ENCODE measurements at places on chromosomes 16 and 17.

DNA sequence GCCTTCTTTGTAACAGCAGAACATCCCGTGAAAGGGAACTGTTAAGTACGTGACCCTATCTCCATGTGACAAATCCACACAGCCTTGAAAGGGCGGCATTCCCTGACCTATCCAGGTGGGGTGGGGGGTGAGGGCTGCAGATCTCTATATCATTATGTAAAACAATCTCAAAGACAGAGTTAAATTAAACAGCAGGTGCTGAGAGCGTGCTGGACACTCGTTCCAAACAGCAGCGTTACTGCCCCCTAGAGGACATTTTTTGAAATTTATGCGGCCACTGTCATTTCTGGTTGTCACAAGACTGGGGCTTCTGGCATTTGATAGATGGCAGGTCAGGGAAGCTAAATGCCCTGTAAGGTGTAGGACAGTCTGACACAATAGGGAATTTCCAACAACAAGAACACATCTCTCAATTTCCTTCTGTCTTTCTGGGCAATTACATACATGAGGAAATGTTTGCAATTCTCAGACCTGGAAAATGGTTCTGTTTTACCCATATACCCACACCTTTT, 6.7 kb upstream of the SLC25A39 start:
- peak; percentile 85 for DNase-seq

DNA sequence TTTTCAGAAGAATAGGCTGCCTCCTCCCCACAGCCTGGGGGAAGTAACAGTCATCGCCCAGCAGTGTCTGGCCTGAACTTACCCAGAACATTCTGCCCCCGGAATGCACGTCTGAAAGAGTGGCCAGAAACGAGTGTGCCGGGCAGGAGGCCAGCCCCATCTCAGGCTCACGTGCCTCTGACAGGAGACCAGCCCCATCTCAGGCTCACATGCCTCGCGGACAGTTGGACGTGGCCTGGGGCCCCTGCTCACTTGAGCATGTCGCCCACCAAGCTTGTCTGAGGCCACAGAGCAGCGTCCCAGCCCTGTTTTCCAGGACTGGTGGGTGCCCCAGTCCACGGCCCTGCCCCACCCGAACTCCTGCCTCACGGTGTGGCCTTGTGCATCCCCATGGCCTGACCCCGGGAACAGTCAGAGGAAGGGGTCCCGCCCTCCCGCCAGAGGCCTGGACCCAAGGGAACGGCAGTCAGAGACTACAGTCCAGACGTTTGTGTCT, 16.3 kb upstream of the CDH15 start:
- DNase-seq: peak; percentile 28

- DNase-seq: no peak
Observed at GRCh38 chr17:29433541-29433940, 43.4 kb downstream of the TAOK1 start.

GRCh38 chr17:65984299-65984698, 207.6 kb downstream of the CEP112 start:
- no peak for DNase-seq

GRCh38 chr16:4859900-4860255, 12.6 kb downstream of the UBN1 start:
- DNase-seq: no peak

DNA sequence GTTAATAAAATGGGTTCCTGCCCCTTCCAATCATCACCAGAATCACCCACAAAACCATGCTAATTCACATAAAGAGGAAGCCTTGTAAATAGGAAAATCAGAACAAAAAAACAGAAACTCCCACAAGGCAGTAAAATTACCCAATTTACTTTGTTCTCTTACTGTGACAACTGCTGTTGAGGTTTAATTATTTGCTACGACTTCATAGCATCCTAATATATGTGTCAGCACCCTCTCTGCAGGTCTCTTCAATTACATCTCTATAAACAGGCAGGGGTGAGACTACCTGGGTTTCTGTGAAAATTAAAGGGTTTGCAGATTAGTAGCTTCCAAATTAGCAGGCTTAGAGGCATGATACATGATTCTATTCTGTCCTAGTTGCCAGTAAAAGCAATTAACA, 2.7 kb downstream of the WDR59 start:
- DNase-seq: no peak

DNA sequence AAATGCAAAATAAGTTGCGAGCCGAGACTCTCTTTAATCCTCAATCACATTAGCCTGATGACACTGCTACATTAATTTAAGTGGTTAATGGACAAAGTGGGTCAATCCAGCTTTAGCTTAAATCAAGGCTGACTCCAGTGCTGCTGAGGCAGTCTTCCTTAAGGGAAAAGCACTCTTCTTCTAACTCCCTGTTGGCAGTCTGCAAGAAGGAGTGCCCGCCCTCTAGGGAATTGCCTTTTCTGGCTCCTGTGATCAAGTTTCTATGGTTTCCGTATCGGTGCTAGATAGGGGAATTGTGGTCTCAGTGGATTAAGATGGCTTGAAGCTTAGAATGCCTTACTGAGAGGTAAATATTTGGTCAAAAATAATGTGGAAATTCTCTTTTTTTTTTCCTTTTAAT, 41.0 kb downstream of the HS3ST3B1 start:
- DNase-seq: no peak

DNA sequence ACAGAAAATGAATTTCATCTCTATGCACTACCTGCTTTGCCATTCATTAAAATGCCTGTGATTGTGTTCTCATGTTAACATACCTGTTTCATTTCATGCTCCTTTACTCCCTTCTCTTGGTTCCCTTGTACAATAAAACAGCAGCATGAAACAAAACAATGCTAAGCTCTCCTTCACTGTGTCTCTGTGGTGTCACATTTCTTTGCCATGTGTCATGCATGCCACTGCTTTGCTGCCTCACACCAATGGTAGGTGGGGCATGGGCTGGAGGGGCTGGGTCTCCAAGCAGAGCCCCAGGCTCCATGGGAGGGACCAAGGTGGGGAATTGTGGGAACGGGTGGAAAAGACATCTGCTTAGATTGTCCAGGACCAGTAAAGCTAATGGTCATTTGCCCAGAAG, 83.6 kb downstream of the RGS9 start:
- DNase-seq: no peak

GRCh38 chr17:74513987-74514631, 17.2 kb downstream of the CD300LB start:
- no peak for DNase-seq

DNA sequence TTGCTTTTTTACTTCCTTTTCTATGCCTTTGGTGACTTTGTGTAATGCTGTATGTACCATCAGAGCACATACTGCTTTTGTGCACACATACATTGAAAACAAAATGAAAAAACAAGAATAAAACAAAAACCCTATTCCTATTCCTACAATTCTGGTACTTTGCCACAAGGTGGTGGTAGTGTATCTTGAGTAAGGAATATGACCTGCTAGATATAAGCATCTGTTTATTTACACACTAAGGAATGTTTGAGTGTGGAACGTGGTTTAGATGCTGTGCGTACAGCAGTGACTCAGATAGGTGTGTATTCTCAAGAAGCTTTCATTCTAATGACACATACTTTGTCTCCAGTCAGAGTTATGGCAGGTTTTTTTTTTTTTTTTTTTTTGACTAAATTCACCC, 606.2 kb downstream of the WWOX start:
- no peak for DNase-seq

DNA sequence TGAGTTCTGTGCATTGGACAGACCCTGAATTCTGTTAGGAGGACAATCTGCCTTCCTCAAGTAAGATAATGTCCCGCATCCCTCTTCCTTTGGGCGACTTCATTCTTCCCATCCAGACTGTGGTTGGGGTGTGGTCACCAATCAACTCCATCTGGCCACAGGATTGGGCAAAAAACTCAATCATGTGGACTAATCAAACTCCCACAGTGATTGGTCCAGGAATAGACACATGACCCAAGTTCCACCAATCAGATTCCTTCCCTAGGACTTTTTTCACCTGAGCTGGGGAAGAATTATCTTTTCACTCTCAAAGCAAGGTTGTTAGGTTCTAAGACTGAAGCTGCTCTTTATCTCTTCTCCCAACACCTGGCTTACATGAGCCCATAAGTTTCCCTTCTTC, 13.2 kb upstream of the NKD1 start:
- DNase-seq: no peak

GRCh38 chr16:5789033-5789432, 691.4 kb upstream of the EEF2KMT start:
- no peak for DNase-seq

- DNase-seq: no peak
Observed at GRCh38 chr16:4606354-4606753, 8.3 kb downstream of the UBALD1 start.

DNA sequence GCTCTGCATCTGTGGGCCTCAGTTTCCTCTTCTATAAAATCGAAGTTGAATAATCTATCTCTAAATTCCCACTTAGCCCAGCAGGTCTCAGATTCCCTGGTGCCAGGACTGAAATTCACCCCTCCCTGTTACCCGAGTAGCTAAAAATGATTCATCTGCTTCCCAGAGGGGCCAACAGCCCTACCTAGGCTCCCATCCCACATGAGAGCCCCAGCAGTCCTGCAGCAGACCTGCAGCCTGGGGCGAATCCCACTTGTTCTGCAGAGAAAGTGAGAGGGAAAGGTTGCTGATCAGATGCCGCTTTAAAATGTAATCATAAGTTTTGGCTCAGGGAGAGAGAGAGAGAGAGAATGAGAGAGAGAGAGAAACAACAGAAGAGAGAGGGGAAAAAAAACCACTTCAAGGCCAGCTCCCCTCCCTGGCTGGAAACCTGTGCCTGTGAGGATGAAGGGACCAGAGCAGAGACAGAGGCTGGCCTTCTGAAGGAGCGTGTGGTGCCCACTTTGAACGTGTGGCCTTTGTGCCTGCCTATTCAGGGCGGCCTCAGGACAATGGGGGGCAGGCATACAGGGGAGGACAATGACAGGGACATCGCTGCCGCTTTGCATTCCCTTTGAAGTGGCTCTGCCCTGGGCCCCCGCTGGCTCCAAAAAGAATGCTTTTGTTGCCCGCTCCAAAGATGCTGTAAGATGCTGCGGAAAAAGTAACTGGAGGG, 85.2 kb upstream of the NKD1 start:
- DNase-seq: no peak

GRCh38 chr17:19551165-19551564, 17.5 kb downstream of the SLC47A1 start:
- DNase-seq: no peak

DNA sequence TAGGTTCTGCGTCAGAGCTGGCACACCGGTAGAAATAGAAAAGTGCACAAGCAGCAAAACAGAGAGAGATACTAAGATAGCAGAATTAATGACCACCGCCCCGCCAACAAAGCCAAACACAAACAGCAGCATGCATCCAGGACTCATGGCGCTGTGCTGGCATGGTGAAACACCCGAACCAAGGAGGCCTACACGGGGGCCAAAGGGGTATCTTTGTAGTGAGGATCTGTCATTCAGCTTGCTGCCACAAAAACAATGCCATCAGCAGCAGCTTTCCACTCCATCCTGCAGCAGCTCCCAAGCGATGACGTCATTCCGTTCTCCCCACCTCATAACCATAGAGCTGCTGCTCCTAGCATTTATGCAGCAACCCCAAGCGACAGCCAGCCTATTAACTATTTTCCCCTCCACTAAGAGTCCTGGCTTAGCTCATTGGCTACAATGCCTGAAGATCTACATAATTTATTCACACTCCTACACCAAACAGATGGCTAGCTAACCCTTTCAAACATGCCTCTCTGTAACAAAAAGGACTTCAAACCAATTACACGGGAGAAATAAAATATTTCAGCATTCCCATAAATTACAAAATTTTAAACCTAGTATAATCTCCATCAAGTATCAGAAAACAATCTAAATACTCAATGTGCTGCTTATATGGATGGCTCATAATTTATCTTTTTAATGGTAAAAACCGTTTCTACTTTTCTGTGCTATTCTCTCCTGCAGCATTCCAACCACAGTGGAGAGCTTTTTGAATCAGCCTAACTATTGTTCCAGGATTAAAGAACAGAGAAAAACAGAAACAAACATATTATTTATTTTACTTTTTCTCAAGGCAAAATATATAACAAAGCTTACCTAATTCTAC, 73.9 kb downstream of the SPAG9 start:
- DNase-seq: peak; percentile 96

GRCh38 chr17:62625184-62625869, 2.1 kb upstream of the MRC2 start:
- DNase-seq: no peak

DNA sequence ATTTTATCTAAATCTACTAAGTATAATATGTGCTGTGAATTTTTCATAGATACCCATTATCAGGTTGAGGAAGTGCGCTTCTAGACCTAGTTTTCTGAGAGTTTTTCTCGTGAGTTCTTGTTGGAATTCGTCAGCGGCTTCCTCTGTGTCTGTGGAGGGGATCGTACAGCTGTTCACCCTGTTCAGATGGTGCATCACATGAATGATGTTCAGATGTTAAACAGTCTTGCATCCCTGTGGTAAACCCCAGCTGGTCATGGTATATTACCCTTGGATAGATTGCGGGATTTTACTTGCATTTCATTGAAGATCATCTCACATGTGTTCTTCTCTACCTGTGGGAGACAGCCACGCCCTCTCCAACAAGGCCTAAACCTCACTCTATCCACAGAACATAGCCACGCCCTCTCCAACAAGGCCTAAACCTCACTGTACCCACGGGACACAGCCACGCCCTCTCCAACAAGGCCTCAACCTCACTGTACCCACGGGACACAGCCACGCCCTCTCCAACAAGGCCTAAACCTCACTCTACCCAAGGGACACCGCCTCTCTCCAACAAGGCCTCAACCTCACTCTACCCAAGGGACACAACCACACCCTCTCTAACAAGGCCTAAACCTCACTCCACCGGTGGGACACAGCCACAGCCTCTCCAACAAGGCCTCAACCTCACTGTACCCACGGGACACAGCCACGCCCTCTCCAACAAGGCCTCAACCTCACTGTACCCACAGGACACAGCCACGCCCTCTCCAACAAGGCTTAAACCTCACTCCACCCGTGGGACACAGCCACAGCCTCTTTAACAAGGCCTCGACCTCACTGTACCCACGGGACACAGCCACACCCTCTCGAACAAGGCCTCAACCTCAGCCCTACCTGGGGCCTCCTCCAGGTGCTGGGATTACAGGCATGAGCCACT, 180.2 kb upstream of the CHMP6 start:
- DNase-seq: no peak

DNA sequence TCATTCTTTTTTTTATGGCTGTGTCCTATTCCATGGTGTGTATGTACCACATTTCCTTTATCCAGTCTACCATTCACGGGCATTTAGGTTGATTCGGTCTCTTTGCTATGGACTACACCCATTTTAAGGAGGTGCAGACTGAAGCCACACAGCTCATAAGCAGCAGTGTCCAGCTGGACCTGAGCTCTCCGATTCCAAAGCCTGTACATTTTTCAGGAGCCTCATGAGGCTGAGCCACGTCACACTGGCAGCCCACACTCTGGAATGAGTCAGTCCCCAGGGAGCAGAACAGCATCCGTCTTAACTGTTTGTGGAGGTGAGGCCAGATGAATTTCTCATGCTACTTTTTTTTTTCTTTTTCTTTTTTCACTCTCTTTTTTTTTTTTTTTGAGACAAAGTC, 116.1 kb downstream of the C16orf95 start:
- DNase-seq: peak; percentile 82

DNA sequence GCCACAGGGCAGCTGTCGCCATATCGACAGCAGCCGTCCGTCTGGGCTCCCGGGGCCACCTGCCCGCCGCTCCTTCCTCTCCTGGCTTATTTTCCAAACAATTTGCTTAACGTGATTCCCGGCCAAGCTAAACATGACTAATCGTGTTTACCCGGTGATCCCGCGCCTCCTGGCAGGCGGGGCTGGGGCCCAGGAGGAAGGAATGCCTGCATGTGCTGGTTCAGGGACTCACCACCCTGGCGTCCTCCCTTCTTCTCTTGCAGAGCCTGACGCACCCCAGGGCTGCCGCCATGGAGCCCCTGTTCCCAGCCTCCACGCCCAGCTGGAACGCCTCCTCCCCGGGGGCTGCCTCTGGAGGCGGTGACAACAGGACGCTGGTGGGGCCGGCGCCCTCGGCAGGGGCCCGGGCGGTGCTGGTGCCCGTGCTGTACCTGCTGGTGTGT, 6.1 kb downstream of the SSTR5 start:
- no peak for DNase-seq
